ENCODE measurements at places on chromosomes 2 and 18.

GRCh38 chr2:225041207-225041850, 939 bp downstream of the DOCK10 start:
- peak; percentile 38 for DNase-seq

- DNase-seq: peak; percentile 40
Measured at GRCh38 chr2:96324721-96325040, 436 bp upstream of the ITPRIPL1 start.

- no peak for DNase-seq
Measured at GRCh38 chr2:45533771-45534170, 77.3 kb downstream of the SRBD1 start.

- DNase-seq: no peak
Measured at GRCh38 chr2:176075481-176075880, 8.3 kb downstream of the EVX2 start.

DNA sequence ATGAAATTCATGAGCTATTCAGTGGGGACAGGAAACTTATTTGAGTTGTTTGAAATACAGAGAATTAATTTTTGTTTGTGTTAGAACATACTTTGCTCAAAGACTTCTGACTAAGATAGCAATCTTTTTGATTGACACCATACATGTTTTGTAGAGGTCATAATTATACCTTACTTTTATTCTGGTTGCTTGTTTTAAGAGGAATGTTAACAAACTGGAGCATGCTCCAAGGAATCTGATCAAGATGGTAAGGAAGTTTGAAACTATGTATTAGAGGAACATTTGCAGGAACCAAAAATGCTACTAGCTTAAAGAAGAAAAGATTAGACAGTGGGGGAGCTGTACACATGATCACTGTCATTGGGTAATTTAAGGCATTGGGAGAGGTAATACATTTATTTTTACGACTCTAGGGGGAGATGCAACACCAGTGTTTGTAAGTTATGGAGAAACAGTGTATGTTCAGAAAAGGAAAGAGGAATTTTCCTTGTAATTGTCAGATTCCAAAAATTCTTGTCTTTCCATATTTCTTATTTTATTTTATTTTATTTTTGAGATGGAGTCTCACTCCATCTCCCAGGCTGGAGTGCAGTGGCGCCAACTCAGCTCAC, 8.0 kb downstream of the AGFG1 start:
- no peak for DNase-seq

GRCh38 chr2:214992911-214993310, 145.5 kb downstream of the ABCA12 start:
- no peak for DNase-seq

GRCh38 chr18:70636991-70637390, 348.1 kb downstream of the SOCS6 start:
- no peak for DNase-seq

DNA sequence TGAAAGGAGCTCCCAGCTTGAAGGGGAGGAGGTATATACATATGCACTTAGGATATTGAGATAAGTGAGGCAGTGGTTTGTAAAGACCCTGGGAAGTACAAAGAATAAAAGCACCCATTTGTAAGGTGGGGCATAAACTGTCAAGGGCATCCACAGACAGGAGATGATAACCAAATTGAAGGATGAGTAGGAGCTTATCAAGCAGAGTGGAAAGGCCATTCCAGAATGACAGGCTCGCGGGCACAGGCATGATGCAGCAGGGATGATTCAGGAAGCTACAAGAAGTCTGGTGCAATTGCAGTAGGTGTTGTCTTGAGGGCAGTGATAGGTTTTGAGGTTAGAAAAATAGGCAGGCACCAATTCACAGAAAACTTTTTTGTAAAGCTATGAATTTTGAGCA, 504.8 kb downstream of the PIK3C3 start:
- DNase-seq: no peak

DNA sequence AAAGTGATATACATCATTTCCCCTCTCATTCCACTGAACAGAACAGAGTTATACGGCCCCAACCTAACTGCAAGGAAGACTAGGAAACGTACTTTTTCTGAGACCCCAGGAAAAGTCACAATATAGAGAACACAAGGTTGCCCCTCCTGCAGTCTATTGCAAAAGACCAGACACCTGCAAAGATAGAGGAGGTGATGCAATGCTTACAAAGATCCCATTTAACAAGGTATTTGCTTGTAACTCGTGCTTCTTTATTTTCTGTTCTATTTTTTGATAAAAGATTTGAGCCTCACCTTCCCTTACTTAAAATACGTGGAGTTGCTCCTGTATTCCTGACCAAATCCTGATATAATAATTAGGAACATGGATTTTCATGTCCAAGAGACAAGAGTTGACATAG, 793.0 kb upstream of the ID2 start:
- no peak for DNase-seq

DNA sequence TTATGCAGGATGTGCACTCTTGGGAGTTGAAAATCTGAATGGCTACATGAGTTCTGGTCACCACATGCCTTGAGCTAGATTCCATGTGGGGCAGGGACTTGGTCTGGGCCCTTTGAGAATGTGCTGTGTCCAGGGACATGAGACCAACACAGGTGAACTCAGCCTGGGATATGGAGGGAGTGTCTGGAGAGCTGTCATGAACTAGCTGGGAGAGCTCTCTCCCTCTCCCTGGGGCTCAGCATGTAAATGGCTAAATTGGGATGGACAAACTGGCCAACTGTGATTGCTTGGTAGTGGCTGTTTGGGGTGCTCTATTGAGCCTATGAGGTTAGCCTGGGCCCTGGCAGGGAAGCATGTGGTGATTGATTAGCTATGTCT, 105.1 kb upstream of the HS6ST1 start:
- no peak for DNase-seq

GRCh38 chr2:72094701-72095100, 53.0 kb downstream of the CYP26B1 start:
- DNase-seq: no peak

- DNase-seq: peak; percentile 33
Measured at GRCh38 chr2:65430603-65431420, 1.6 kb downstream of the SPRED2 start.

GRCh38 chr2:240629968-240630770, 4.9 kb downstream of the GPR35 start:
- no peak for DNase-seq

GRCh38 chr18:51051105-51051712, 21.2 kb downstream of the SMAD4 start:
- DNase-seq: no peak

GRCh38 chr18:56873441-56874140, 222.4 kb downstream of the WDR7 start:
- DNase-seq: no peak

DNA sequence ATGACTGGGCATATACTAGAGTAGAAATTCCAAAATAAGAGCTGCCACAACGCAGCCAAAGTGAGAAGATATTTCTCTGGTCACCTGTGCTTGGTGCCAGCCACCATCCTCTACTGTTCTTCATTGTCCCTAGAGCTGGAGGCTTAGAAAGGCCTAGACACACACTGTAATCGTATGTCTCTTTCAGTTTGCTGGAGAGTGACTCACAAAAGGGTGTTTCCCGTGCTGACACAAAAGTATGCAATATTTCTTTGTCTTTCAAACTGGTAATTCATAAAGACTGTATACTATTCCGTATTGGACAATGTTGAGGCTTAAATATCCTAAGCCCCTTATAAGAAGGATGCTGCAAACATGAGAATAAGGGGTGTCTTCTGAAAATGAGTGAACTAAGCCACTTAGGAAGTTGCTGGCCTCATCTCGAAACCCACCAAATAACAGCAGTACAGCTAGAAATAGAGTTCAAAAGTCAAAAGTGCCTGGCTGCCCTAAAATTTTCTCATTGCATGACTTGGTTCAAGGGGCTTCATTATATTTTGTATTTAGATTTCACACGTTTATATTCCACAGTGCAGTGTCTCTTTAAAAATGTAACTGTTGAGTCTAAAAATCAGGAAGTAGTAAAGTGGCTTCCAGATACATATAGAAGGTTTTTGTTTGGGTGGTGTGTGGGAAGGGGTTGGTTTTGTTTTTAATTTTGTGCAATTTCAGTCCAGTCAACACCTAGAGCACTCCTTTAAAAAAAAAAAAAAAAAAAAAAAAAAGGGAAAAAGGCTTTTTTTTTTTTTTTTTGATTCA, 601.1 kb downstream of the ARHGAP15 start:
- peak; percentile 4 for DNase-seq

GRCh38 chr18:47434214-47434746, 182.8 kb upstream of the SKOR2 start:
- no peak for DNase-seq

DNA sequence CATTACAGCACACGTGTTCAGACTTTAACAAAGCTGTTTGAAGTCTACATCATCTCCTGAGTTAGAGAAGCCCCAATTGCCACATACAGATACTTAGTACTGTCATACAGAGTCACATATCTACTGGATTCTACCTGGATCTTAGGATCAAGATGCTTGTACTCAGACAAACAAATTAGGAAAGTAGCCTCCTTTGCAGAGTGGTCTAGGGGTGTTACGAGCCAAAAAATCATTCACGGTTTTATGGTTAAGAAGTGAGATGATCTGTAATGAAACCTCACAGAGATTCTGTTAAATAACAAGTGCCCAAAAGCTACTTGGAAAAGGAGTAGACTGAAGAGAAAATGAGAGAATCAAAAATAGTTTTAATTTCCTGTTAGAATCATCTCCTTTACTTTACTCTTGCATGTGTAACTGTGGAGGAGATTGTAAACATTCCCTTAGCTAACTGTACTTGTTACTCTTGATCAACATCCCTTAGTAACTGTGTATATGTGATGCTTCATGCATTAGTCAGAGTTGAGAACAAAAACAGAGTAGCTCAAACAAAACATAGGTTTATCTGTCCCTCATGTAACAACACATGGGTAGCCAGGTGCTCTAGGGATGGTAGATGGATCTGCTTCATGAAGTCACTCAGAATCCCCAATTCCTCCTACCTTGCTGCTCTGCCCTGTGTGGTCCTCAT, 16.4 kb upstream of the IL1RL1 start:
- no peak for DNase-seq

DNA sequence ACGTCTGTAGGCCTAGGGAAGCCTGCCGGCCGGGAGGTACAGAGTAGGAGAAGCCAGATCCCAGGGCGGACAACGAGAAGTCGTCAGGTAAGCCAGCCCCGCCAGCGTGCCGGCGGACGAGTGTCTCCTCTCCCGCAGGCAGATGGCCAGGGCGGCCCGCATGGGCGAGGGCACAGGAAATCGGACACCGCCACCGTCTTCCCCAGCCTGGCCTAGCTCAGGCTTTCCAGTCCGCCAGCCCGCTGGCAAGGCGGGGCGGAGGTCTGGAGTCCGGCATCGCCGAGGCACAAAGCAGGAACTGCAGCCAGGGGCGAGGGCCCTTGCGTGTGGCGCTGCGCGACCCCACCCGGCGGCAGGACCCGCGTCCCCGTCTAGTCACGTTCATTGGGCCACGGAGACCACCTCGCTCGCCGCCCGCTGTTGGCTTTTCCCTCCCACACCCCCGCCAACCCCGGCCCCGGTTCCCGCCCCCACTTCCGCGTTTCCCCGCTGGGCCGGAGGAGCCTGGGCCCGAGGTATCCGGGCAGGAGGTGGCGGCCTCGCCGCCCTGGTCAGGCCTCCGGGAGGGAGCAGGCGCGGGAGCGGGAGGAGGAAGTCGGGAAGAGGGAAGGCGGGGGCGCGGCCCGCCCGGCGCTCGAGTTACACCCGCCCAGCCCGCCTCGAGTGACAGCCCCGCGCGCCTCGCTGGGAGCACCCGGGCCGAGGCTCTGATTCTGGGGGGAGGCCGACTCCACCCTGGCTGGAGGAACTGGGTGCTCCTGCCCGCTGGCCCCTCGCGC, at the start of gene GPD2:
Gene GPD2 (plus strand): TSS at position 662 of the 779 bp plus-strand sequence. CDS start 39,727 bp downstream, outside the sequence.
- peak; percentile 29 for DNase-seq

- DNase-seq: no peak
Measured at GRCh38 chr2:80527119-80527518, 222.6 kb upstream of the LRRTM1 start.

GRCh38 chr2:71101656-71102055, 28.4 kb downstream of the MCEE start:
- DNase-seq: no peak

Measured in stimulated activated CD4-positive, alpha-beta T cell treated with anti-CD3 and anti-CD28 coated beads, TNF-alpha, amount 100 ng/mL, for 24 hours (primary cell).